ENCODE measurements at places on chromosomes 2 and 18. TPM values are rescaled to one million over a fixed set of nuclear protein-coding genes. Genes with fewer than 3 reads are reported as not detected.

PLEKHM3 gene
- total RNA-seq: 6.1 TPM

DNA sequence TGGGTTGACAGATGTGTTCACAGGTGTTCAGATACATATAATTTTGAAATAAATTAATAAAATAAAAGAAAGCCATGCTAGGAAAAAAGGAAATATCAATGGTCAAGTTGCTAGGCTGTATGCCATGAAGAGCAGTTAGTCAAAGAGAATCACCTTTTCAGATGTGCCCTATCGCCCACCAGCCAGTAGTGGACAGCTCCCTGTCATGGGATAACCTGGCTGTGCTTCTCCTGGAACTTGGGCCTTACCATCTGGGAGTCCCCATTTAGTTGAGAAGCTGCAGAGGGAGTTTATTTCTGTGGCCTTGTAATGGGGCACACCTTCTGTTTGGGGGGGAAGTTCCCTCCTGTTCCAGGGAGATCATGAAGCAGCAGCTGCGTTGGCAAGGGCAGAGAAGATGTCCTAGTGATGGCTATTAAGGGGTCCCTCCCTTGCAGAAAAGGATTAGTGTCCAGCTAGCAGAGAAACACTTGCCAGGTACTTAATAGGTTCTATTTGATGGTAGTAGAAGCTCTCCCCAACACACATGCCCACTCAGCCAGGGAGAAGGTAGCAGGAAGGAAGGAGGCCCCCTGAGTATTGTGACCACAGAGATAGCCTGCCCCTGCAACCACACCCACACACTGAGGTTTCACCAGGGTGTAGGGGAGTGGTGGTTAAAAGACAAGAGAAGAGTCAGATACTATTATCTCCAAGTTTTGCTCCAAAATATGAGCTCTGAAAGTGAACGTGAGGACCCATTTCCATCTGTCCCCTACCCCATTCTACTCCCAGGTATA, 117.7 kb downstream of the B3GNT2 start:
- no peak for DNase-seq

DNA sequence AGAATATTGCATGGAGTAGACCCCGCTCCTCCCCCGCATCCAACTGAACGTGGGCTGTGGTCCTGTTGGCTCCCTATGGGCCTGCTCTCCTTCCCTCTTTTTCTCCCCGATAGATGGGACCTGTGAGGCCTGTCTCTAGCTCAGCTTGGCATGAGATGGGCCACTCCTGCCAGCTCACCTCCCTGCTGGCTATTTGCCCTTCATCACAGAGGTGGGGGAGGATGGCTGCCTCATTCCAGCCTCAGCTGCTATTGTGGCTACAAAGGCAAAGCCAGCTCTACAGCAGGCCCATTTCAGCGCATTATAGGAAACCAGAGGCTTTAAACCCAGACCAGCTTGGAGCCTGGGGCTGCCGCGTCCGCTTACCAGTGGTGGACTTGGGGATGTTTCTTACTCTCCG, 313.9 kb downstream of the GBX2 start:
- DNase-seq: no peak

GRCh38 chr18:58004317-58004716, 39.7 kb upstream of the NEDD4L start:
- DNase-seq: no peak

DNA sequence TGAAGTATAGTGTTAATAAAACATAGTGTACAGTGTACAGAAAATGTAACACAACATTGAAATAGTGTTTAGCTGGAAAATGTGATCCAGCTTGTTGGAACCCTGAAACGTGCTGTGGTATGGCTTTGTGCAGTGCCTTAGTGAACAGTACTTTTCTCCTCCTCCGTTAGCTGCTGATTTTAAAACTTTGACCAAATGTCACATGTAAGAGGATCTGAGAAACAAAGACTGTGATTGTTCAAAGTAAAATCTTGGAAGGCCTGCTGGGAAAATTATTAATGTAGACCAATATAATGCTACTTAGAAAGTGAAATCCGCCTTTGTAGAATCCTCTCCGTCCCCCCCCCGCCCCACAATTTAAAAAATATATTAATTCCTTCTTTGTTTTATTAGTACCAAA, 911 bp upstream of the KCNJ13 start:
- DNase-seq: no peak

DNA sequence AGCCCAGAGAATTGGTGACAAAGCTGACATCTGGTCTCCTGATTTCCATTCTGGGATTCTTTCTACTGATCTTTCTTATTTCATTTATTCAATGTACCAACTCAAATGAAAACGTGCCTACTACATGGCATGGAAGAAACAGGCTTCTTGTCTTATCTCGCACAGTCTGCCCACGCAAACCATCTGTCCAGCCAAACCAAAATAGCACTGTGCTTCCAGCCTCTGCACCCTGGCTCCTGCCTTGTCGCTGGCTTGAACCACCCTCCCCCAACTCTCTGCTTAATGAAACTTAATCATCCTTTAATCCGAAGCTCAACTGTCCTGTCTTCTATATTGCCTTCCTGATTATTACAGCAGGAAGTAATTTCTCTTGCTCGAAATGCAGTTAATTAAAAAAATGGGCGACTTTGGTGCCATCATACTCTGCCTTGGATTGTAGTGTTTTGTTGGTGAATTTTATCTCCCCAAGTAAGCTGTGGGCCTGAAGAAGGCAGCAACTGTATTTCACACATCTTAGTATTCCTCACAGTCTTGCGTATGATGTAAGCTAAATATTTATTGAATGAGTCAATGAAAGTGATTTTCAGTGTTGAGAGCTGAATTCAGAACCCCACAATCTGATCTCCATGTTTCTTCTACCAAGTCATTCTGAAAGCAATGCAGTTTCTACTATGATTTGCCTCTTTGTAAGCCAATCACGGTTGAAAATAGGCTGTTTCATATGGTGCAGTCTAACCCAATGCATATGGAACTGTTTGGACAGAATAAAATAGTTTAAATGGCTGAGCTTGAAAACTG, 190.8 kb downstream of the TMEM247 start:
- no peak for DNase-seq

DNA sequence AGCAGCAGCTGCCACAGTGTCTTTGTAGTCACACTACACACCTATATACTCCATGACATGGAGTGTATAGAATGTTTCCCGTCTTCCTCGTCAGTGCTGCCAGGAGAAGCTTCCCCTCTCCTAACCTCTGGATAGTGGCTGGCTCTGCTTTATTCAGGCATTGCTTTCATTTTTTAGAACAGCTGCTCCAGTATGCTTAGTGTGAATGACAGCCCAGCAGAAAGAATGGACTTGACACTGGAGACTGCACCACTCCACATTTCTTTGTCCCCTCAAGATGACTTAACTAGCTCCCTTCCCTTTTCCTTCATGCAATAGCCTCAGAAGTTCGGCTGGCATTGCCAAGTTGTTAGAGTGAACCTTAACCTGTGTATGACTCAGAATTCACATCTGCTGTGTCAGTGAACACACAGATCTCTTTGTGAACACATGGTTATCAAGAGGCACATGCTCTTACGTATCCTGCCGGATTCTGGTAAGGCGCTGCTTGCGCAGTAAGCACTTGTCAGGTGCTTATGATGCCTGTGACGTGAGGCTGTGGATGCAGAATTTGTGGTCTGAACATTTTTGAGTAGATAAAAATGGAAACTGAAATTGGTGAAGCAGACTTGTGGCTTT, 73.9 kb downstream of the NEDD4L start:
- DNase-seq: peak; percentile 14

GRCh38 chr18:46859855-46860254, 57.5 kb downstream of the PIAS2 start:
- no peak for DNase-seq

LONRF2 gene
- not detected for total RNA-seq

DNA sequence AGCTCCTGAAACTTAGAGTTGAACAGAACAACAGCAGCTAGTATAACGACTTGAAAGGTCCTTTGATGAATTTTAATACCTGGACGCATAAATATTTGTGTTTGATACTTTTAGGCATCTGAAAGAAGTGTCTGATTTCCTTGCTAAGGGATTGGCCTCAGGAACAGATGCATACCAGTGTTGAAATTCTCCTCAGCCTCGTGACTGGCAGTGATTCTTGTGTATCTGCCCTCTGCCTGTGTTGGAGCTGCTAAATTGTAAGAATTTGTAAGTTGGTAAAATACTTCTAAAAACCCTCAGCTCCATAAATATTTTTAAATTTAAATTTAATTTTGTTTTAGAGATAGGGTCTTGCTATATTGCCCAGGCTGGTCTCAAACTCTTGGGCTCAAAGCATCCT, 22.4 kb upstream of the SCYGR1 start:
- no peak for DNase-seq

GRCh38 chr2:155266583-155266982, 568.1 kb downstream of the KCNJ3 start:
- no peak for DNase-seq

GRCh38 chr2:177239932-177240630, 24.4 kb downstream of the NFE2L2 start:
- no peak for DNase-seq

DNA sequence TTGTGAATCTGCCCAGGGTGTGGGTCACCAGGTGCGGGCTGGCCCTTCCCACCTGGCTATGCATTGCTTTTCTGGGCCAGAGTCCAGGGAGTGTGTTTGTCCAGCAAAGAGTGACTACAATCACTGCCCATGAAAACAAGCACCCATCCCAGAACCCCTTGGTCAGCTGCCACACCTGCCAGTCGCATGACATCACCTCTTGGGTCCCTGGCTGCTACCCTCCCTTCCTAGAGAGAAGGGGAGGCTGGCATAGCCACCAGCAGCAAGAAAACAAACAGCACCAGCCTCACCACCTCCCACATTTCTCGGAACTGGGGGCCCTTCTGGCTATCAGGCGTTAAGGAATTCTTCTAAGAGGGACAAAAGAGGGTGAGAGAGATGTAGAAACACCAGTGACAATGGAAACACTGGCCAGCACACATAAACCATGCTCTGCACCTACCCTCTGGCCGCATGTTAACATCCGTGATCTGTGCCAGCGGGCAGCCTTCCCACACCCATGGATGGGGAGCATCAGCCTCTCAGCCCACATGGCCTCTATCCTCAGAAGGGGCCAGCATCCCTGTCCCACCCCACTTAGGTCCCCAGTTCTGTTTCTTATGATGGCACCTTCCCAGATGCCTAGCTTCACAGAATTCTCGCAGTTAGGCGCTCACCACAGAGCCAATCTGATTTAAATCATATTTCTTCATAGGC, 109.7 kb upstream of the GLI2 start:
- no peak for DNase-seq

- peak; percentile 11 for DNase-seq
These were observed 994.1 kb upstream of the ACVR2A start for GRCh38 chr2:146850746-146851145.

DNA sequence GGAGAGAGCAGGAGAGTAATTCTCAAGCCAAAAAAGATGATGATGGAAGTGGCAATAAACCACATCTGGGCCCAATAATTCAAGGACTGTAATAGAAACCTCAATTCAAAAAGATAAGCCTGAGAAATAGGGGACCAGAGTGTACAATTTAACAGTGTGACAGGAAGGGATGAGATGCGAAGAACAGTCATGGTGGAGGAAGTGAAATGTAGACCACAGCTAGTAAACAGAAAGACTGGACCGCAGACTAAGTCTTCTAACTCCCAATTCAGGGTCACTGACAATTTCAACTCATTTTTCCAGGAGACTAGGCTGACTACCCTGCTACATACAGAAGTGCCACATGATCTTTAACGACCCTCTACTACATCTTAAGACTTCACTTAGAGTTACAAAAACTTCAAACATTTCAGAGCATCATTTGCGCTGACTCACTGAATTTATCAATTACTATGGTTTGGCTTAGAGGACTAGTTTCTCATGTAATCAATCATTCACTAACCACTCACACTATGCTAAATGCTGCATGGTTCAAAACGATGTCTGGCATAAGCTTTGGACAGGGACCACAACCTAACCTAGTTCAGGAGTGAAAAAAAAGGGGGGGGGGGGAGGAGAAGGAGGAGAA, 9.0 kb downstream of the CUL3 start:
- DNase-seq: no peak

DNA sequence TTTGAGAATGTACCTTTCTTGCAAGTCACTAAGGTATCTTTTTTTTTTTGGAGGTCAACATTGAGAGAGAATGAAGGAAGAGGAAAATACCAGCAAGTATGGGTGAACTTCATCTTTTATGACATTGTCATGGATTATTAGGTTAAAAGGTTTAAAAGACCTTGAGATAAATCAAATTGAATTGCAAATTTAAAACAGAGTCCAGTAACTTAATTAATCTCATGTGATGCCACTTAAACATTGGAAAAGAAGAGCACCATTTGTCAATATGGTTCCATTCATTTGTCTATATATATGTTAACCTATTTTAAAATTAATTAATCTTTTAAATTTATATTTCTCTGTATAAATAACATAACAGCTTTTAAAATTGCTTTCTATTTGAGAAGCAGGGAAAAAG, 83.8 kb downstream of the PPP1R1C start:
- DNase-seq: no peak

HOXD4 gene
- total RNA-seq: not detected

DNA sequence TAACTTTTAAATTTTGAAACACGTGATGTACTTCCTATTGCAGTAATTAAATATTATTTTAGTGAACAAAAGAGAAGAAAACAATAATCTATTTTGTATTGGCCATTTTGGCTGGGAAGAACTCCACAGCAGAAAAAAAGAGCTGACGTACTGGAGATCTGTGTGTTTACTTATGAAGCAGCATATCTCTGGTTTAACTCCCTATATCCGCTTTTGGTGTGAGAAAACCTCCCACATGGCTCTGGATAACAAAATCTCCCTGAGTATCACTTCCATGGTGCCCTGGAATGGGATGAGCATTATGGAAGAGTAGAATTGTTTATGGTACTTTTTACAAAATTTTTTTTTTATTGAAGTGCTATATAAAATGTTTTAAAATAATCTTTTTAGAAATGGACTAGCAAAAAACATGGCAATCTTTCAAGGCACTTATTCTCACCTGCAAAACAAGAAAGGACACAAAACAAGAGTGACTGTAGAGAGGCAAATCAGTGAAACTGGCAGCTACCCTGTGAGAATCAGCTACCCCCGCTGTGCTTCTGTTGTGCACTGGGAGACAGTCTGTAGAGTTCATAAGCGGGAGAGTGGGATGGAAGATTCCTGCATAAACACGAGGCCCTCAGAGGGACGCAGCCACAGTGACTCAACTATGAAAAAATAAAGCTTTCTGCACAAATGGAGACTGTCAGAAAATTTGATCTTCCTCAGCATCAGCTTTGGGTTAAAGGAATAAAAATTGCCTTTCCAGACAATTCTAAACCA, 762.2 kb upstream of the HS6ST1 start:
- no peak for DNase-seq

DNA sequence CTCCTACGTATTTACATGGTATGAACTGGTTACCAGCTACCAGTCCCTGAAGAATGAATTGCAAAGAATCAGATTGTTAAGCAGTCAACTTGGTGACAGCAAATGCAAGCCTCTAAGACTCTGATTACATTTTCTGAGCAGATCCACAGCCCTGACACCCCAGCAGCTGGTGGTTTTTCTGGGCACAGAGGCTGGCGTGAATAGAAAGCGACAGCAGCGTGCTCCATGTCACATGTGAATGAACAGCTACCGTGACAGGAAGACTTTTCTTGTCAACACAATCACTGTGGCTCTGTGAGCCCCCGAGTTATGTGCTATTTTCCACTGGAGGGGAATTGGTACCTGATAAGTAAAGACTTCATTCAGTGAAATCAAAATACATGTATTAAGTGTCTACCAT, 93.2 kb upstream of the CBLN2 start:
- DNase-seq: no peak

GRCh38 chr2:212843409-212844199, 305.0 kb upstream of the ERBB4 start:
- peak; percentile 38 for DNase-seq

LRP2 gene
- total RNA-seq: not detected

GRCh38 chr18:53018791-53019190, 678.8 kb downstream of the DCC start:
- DNase-seq: peak; percentile 12

GRCh38 chr18:73288813-73289212, 421.0 kb upstream of the NETO1 start:
- no peak for DNase-seq

Data from SJCRH30 (cell line).